Activated CD4-positive, CD25-positive, alpha-beta regulatory T cell (primary cell): ENCODE measurements at places on chromosomes 5 and 9.

GRCh38 chr9:32378993-32379729 lies 5.3 kb upstream of the ACO1 start:
- DNase-seq = peak; percentile 11

- DNase-seq = no peak
Measured at GRCh38 chr5:54171645-54172384, 138.6 kb downstream of the ARL15 start.

GRCh38 chr9:4397917-4398316 lies 92.4 kb upstream of the SLC1A1 start:
- no peak for DNase-seq

GRCh38 chr5:42228279-42228678 lies 195.0 kb upstream of the GHR start:
- DNase-seq = no peak

- DNase-seq = no peak
Measured at GRCh38 chr5:76663573-76663972, 40.4 kb upstream of the F2RL2 start.

DNA sequence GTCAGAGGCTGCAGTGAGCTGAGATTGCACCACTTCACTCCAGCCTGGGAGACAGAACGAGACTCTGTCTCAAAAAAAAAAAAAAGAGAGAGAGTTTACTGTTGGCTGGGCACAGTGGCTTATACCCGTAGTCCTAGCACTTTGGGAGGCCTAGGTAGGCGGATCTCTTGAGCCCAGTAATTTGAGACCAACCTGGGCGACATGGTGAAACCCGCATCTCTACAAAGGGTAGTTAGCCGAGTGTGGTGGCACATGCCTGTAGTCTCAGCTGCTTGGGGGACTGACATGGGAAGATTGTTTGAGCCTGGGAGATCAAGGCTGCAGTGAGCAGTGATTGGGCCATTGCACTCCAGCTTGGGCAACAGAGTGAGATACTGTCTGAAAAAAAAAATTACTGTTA lies 12.6 kb downstream of the HABP4 start:
- no peak for DNase-seq

DNA sequence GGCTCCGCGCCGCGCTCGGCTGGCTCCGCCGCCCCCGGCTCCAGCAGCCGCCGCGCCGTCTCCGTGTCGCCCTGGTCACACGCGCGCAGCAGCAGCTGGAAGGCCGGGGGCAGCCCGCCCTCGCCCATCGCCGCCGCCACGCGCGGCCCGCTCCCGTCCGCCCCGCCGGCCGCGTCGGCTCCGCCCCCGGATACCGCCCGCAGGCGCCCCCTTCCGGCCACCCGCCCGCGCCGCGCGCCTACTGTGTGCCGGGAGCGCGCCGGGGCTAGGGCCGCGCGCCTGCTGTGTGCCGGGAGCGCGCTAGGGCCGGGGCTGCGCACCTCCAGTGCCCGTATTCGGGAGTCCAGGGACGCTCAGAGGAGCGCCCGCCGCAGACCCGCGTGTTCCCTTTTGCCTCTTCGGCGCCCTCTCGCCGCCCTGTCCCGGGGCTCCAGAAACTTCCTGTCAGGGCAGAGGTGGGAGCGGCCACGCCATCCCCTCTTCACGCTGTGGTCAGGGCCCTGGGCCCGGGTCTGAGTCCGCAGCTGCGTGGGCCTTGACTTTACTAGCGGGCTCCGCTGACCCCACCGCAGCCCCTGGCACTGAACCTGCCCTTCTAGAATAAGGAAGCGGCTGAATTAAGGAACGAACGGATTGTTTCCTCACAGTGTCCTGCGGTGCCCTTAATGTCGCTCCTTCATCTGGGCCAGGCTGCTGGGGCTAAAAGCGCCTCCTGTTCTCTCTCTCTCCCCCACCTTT lies at the start of gene ANKS6:
Gene ANKS6, minus strand, starts transcription at position 192 of the 738 bp plus-strand sequence. Its CDS starts 64 bp downstream, at position 128.
- peak; percentile 68 for DNase-seq

GRCh38 chr5:53456366-53456765 lies 24.1 kb upstream of the FST start:
- no peak for DNase-seq

DNA sequence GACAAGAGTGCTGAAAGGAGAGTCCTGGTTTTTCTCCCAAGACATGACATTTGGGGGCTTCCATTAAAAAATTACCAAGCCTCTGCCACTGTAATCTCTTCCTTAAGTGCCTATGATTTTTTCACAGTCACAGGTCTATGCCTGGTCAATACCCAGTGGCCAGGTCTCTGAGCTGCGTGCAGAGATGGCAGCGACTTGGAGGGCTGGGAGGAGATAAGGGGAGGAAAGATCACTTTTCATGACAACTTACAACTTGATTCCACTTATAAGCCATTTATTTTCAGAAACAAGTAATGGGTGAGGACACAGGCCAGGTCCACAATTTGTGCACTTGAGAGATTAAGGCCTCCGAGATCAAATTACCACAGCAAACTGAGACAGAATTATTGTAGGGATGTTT lies 1.9 kb upstream of the PCDHAC2 start:
- DNase-seq = no peak
